ENCODE measurements at places on chromosomes 4 and X. TPM values are rescaled to one million over a fixed set of nuclear protein-coding genes. Genes with fewer than 3 reads are reported as not detected.
A peak's percentile ranks its signal among the peaks of the same experiment; 100 is the strongest.

- no peaks in the 10 kb centered on the region for H3K4me1 ChIP-seq
- H3K27me3 ChIP-seq, result no peaks in the 10 kb centered on the region
- no peak overlapping the region for H3K4me3 ChIP-seq
- DNase-seq, result no peak
- no peaks in the 10 kb centered on the region for H3K36me3 ChIP-seq
Measured at GRCh38 chr4:179486570-179487335, 2044.5 kb upstream of the AGA start.

DNA sequence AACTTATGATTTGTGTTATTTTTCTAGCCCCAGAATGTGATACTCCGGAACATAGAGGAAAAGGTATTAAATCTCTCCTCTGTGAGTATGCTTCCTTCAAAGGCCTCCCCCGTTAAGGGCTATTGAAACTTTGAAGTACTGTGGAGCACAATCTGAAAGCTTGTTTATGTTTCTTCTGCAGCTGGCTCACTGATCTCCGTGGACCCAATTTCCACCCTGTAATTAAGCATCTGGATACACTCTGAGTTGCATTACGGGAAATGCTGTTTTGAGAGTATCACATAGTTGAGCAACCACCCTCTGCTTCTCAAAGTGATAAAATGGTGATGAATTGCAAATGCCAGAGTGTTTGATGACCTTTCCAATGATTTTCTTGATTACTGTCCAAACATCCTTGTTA, 296.8 kb upstream of the PABPC5 start:
- no peaks in the 10 kb centered on the region for H3K27me3 ChIP-seq
- no peak overlapping the region for H3K27ac ChIP-seq
- no peaks in the 10 kb centered on the region for H3K4me1 ChIP-seq

DNA sequence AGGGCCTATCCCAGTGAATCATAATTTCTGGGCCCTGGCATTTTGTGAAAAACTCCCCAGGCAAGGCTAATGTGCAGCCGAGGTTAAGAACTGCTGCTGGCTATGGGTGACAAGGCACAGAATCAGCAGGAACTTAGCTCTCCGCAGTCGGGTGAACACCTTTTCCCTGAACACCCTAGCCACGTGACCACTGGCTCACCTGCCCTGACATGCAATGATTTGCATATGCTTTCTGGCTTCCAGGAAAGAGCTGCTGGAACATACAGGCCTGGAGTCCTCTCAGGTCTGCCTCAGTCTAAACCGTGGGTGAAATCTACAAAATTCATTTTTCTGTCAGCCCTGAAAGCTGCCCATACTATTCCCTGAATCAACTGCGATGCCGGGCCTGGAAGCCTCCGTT, 56.6 kb downstream of the ZNF827 start:
- peak; percentile 89 for DNase-seq
- H3K4me1 ChIP-seq, result peaks cover 31% of the 10 kb centered on the region
- peaks cover 11% of the 10 kb centered on the region for H3K36me3 ChIP-seq
- no peaks in the 10 kb centered on the region for H3K27me3 ChIP-seq

DNA sequence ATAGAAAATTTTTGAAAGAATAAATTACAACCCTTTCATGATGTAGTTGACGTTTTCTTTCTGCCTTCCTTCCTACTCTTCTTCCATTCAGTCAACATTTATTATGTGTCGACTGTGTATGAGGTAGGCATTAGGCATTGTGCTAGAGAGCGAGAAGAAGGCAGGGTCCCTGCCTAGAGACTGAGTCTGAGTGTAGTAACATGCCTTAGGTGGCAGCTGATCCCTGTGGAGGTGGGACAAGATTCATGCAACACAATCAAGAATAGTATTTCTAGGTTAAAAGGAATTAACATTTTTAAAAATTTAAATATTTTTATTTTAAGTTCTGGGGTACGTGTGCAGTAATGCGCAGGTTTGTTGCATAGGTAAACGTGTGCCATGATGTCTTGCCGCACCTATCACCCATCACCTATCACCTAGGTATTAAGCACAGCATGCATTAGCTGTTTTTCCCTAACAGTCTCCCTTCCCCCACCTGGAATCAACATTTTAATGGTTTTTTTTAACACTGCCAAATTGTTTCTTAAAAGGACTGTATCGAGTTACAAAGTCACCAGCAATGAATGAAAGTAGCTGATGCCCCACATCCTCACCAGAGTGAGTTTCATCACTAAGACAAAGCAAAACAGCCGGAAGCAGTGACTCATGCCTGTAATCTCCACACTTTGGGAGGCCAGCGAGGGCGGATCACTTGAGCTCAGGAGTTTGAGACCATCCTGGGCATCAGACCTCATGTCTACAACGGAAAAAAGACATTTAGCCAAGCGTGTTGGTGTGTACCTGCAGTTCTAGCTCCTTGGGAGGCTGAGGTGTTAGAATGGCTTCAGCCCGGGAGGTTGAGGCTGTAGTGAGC, 84.0 kb downstream of the WWC2 start:
- no peak for DNase-seq
- H3K4me1 ChIP-seq, result no peaks in the 10 kb centered on the region
- H3K36me3 ChIP-seq, result no peaks in the 10 kb centered on the region
- no peak overlapping the region for H3K4me3 ChIP-seq
- H3K27ac ChIP-seq, result no peak overlapping the region

DNA sequence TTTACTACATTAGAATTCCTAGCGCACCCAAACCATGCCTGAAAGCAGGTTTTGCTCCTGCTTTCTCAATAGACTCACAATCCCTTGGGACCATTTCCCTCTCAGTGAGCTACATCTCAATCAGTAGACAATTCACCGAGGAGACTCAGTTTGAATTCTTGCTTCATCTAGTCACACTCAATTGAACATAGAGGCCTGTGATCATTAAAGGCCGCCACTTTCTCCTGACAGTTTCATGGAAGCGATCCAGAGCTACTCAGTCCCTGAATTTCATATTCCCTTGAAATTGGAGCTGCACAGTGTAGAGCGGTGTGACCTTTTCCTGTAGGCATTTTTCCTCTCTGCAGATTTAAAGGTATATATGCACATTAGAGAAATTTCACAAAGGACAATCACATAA, 193.9 kb upstream of the SPOCK3 start:
- H3K27ac ChIP-seq, result no peak overlapping the region
- H3K4me1 ChIP-seq, result no peaks in the 10 kb centered on the region
- no peak overlapping the region for H3K4me3 ChIP-seq
- H3K36me3 ChIP-seq, result no peaks in the 10 kb centered on the region
- H3K27me3 ChIP-seq, result no peaks in the 10 kb centered on the region

GRCh38 chr4:6502147-6502546, 29.7 kb upstream of the PPP2R2C start:
- H3K27ac ChIP-seq, result no peak overlapping the region
- no peak overlapping the region for H3K4me3 ChIP-seq
- peaks cover 24% of the 10 kb centered on the region for H3K27me3 ChIP-seq

DNA sequence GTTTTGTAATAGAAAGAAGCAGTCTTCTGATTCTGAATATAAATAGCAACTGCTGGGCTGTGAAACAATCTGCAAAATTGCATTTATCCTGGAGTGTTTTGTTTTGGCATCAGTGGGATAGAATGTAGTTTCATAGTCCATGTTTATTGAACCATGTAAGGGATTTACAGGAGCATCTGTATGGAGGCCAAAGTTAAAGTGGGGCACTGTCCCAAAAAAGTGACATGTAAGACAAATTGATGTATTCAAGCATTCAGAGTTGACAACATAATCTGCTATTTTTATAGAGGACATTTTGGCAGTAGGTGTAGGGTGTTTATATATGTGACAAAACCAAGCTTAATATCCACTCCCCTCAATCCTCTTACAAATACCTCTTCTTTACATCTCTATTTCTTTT, 200.5 kb upstream of the ANK2 start:
- H3K4me1 ChIP-seq, result peaks cover 4% of the 10 kb centered on the region
- H3K27me3 ChIP-seq, result no peaks in the 10 kb centered on the region
- peak; percentile 20 for DNase-seq

DNA sequence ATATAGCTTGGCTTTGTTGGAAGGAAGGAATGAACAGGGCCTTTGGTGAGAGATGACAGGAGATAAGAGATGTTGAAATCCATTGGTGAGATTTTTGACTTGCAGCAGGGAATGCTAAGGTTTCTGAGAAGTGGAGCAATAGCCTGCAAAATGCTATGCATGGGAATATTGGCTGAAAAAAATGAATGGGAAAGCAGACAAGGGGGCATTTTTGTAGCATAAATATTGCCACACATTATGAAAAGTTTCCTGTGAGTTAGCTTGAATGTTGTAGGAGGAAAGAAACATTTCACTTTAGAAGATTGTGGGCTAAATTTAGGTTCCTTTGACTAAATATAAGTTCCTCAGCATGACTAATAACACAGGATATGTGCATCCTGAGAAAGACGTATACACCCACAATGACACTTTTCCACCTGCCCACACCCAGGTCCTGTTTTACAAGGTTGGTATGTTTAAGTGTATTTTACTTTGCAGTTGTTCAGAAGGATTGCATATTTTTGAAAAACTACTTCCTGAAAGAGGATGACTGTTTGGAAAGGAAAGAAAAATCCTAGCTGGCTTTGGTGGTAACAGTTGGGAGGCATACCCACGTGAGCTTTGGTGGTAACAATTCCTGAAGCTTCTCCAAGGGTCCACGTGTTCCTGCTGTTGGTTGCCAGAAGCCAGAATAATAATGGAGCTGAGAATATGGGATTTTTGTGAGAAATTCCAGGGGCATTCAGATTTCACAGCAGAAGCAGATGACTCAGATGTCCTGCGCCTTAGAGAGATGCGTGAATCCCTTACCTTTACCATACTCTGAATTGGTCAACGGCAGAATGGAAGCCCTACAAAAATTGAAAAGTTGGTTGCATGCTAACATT, 28.5 kb downstream of the PHEX start:
- no peak for DNase-seq
- no peak overlapping the region for H3K4me3 ChIP-seq
- H3K36me3 ChIP-seq, result no peaks in the 10 kb centered on the region
- H3K27ac ChIP-seq, result no peak overlapping the region
- no peaks in the 10 kb centered on the region for H3K4me1 ChIP-seq
- no peaks in the 10 kb centered on the region for H3K27me3 ChIP-seq

GRCh38 chr4:149972407-149972806, 105.8 kb upstream of the DCLK2 start:
- no peaks in the 10 kb centered on the region for H3K4me1 ChIP-seq
- H3K36me3 ChIP-seq, result no peaks in the 10 kb centered on the region
- H3K27ac ChIP-seq, result no peak overlapping the region
- no peak for DNase-seq
- no peaks in the 10 kb centered on the region for H3K27me3 ChIP-seq

GRCh38 chrX:140503714-140504351, 1.0 kb downstream of the SOX3 start:
- H3K4me1 ChIP-seq, result peaks cover 35% of the 10 kb centered on the region
- peak; percentile 62 for DNase-seq
- peak overlapping the region; percentile 32 for H3K4me3 ChIP-seq

GRCh38 chrX:129768586-129769466, 10.9 kb upstream of the SASH3 start:
- no peak overlapping the region for H3K4me3 ChIP-seq
- H3K36me3 ChIP-seq, result no peaks in the 10 kb centered on the region
- no peaks in the 10 kb centered on the region for H3K4me1 ChIP-seq
- no peak overlapping the region for H3K27ac ChIP-seq
- DNase-seq, result no peak

DNA sequence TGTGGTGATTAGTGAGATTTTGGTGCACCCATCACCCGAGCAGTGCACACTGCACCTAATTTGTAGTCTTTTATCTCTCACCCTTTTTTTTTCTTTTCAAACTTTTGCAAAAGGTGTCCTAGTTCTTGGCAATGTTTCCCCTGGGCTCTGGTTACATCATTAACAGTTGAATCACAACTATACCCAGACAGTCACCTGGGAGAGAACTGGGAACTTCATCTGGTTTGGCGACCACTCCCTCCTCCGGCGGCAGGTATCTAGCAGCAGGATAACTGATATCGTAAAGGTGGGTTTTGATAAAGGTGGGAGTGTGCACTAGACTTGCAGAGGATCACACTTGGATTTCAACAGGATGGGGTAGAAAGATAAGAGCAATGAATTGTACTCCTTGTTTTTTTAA, 140.5 kb downstream of the CHIC2 start:
- no peaks in the 10 kb centered on the region for H3K4me1 ChIP-seq
- no peaks in the 10 kb centered on the region for H3K27me3 ChIP-seq
- no peak overlapping the region for H3K27ac ChIP-seq
- DNase-seq, result no peak

DNA sequence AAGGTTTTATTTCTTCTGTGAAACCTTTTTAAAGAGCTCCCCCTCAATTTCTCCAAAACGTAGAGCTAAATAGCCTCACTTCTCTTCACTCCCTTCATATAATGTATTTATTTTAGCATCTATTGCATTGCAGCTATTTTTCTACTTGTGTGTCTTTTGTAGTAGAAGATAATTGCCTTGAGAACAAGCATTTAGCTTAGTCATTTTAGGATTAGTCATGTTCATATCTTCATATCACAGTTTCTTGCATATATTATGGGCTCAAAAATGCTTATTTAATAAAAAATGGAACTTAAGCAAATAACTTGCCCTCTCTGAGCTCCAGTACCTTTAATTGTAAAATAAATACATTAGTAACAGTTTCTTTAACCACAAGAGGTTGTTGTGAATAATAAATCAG, 72.1 kb upstream of the SPANXC start:
- H3K4me1 ChIP-seq, result no peaks in the 10 kb centered on the region
- no peak for DNase-seq
- H3K27me3 ChIP-seq, result no peaks in the 10 kb centered on the region
- no peak overlapping the region for H3K27ac ChIP-seq
- no peak overlapping the region for H3K4me3 ChIP-seq

DNA sequence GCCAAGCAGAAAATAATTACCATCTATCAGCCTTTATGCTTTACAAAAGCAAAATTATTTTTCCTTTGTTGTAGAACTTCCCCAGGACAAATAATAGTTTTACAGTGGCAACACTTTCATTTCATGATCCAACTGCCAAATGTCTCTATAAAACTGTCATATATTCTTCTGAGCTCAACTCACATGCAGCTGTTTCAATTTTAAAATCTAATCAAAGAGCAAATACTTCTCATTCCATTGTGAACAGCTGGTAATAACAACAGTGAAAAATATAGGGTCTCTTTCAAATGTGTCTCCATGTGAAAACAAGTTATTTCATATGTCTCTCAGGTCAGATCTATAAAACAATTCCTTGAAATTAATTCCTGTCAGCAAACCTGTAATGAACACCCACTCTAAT, 270.6 kb upstream of the SLC7A11 start:
- H3K27me3 ChIP-seq, result no peaks in the 10 kb centered on the region
- no peak overlapping the region for H3K4me3 ChIP-seq
- H3K27ac ChIP-seq, result no peak overlapping the region
- H3K4me1 ChIP-seq, result no peaks in the 10 kb centered on the region
- no peak for DNase-seq
- no peaks in the 10 kb centered on the region for H3K36me3 ChIP-seq

GRCh38 chrX:38868941-38869401, 67.7 kb downstream of the MID1IP1 start:
- no peak for DNase-seq
- no peaks in the 10 kb centered on the region for H3K4me1 ChIP-seq
- H3K4me3 ChIP-seq, result no peak overlapping the region
- no peak overlapping the region for H3K27ac ChIP-seq
- H3K27me3 ChIP-seq, result no peaks in the 10 kb centered on the region

PPP4R3C gene
- total RNA-seq, result not detected

AMTN gene
- not detected for total RNA-seq

HTATSF1 gene
- total RNA-seq, result 61.9 TPM

ENPEP gene
- total RNA-seq, result 11.9 TPM

BCLAF3 gene
- total RNA-seq, result 6.2 TPM

VEGFC gene
- total RNA-seq, result 0.45 TPM

ADH6 gene
- total RNA-seq, result 0.92 TPM

RIBC1 gene
- not detected for total RNA-seq
